T-helper 17 cell (primary cell): ENCODE measurements at places on chromosomes 4 and X. TPM values are rescaled to one million over a fixed set of nuclear protein-coding genes. Genes with fewer than 3 reads are reported as not detected.

Gene RASSF6
- 1.7 TPM for total RNA-seq

Gene PHKA1
- 0.32 TPM for total RNA-seq

Gene COL4A5
- not detected for total RNA-seq

Gene JCHAIN
- not detected for total RNA-seq

DNA sequence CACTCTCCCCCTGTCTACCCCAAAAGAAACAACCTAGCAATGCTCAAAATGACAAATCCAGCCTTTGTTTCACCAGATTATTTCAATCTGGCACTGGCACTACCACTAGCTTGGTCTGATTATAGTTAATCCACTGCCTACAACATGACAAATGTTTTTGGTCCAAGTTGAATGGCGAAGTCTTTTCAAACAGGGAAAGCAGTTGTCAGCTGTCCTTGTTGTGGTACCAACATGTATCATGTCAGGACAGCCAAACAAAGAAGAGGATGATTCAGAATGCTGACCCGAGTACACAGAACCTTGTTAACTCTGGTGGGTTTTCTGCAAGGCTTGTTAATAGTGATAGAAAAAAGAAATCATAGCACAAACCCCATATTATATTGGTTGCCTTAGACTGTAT is 160.8 kb upstream of the ANK2 start:
- no peak for DNase-seq

DNA sequence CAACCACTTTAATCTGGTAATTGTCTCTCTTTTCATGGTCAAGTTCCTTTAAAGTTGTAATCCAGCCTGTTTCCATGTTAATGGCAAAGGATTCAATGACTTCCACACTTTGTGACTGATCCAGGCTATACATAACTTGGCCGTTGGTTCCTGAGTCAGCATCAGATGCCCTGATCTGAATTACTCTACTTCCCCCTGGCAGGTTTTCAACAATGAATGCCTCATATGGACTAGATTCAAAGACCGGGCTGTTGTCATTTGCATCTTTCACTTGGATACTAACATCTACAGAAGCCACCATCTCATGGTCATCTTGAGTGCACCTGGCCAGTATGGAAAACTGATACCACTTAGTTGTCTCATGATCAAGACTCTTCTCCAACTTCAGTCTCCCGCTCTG is 62.6 kb upstream of the MTNR1A start:
- DNase-seq, result no peak

GRCh38 chrX:17876135-17876534 is 15.0 kb upstream of the RAI2 start:
- no peak for DNase-seq

DNA sequence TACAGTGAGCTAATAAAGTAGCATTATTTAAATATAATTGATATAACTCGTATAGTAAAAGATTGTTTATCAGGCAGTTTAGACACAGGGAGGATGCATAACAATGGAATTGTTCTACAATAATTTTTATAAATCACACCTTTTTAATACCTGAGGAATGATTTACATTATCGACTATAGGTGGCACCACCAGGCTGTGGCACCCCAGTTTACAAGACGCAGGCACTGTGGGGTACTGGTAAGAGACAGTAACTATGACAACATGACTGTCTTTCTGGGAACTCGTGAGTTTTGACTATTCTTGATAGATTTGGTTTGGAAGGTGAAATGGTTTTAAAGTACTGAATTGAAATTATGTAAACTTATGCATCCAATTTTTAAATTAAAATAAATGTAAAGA is 27.1 kb upstream of the STBD1 start:
- DNase-seq, result no peak

DNA sequence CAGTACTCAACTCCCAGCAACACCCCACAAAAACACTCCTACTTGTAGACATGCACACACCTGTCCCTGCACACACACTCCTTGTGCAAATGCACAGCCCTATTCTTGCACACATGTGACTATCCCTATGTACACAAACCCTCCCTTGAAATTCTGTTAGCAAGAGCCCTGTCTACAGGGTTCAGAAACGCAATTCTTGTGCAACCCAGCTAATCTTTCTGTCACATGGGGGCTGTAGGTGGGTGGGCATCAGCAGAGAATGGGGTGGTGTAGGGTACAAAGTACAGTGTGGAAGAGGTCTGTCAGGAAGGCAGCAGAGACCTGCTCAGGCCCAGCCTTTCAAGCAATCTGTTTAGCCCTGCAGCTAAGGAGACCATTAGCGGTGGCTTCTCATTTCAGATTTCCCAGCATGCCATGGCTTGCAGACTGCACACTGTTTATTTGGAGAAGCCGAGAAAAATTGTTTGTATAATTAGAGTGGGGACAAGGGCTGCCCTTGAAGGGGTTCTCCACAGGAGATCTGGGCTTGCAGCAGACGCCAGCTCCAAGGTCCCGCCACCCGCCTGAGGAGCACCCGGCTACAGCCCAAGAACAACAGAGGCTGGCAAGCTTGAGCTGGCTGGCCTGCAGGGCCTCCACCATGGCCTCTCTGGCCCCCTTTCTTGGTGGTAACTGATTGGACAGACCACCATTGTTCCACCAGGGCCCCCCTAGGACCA is 144.0 kb upstream of the PJA1 start:
- no peak for DNase-seq

GRCh38 chr4:70849291-70849690 is 9.6 kb upstream of the GRSF1 start:
- no peak for DNase-seq

DNA sequence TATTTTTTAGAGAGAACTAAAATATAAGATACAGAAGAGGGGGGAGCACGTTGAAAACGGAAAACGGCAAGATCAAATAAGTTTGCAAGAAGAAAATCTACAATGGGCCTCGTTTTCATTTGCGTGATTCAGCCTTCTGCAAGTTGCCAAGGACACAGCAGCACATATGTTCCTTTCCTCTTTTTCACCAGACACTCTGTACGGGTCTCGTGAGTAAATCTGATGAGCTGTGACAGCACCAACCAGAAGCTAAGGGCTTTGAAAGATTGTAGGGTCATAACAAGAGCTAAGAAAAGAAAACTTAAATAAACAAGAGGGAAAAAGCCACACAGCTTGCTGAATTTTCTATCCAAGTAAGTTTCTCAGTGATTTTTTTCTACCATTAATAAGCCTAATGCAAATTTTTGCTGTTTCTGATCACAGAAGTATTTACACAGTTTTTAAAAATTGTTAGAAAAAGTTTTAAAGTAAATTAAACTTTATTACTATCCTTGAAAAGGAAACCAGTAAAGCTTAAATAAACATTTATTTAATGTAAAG is 63.4 kb downstream of the SCML2 start:
- DNase-seq, result no peak

GRCh38 chrX:15277604-15278003 is 7.7 kb upstream of the ASB9 start:
- DNase-seq, result no peak

DNA sequence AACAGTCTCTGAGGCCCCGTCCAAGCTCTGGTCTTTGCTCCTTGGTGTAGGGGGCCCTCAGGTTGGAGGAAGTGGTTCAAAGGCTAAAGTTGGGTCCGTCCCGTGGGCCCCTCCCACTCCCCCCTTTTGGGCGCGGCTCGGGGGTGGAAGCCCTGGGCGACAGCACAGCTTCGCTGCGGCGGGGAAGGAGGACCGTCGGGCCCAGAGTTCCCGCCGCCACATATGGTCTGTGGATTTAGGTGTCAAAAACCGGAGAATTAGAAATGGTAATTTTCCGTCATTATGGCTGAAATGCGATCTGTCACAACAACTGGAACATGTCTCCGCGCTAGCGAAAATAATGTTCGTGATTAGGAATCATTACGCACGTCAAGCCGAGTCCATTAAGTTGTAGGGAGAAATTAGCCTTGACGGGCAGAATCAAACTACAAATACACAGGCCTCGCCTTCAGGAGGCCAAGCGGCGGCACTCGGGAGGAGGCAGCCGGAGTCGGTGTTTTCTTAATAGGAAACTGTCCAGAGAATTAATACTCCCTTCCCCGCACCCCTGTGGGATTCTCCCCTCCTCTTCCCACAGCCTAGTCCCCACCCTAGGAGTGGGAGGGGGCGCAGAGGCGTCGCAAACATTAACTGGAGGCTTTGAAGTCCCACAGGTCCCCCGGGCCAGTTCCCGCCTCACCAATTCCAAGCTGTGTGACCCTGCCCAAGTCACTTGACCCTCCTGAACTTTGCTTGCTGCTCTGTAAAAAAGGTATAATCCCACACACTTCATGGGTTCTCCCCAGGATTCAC is 15.0 kb downstream of the NKX3-2 start:
- DNase-seq, result no peak

DNA sequence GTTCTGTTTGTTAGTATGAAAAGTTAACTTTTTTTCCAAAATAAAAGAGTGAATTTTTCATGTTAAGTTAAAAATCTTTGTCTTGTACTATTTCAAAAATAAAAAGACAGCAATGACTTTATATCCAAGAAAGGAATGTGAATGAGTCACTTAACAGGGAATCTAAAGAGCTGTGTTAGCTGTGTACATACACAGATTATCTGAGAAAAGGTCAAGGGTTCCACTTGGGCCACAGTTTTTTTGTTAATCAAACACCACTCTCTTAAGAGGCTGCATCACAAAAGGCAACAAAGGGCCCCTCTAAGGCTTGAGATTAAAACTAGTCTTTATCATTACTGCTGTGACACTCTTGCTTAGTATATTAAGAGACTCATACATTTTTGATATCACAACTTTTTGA is 82.1 kb downstream of the FIP1L1 start:
- no peak for DNase-seq
